ENCODE measurements at places on chromosomes 7 and 10.

- DNase-seq = no peak
Measured at GRCh38 chr7:17434841-17435692, 136.6 kb downstream of the AHR start.

DNA sequence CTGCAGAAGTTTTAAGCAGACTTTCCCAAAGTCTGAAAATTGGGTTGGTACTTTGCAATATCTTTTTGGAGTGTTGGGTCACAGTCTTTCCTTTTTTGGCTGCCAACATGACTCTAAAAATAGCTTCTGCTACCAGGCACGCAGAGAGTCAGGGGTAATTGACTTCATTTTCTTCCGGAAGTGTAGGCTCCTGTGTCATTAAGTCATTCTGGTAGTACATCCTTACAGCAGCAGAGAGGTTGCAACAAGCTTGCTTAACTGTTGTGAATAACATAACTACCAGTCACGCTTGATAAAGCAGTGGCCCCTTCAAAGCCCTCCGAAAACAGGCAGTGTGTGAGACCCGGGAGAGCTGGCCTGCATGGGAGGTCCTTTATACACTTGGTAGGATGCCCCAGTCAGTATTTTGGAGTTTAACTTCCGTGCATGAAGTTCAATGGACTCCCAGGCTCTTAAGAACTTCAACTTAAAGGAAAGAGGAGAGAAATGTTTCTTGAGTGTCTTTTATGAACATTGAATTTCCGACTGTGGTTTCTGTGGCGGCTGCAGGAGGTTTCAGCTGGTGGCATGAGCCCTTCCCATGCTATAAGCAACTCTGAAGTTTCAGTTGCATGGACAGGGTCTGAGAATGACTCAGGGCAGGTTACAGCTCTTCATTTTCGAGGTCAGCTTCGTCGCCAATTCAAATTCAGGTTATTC, 310.7 kb downstream of the GALNT17 start:
- no peak for DNase-seq

GRCh38 chr10:10911471-10911921, 106.2 kb upstream of the CELF2 start:
- DNase-seq = peak; percentile 59

DNA sequence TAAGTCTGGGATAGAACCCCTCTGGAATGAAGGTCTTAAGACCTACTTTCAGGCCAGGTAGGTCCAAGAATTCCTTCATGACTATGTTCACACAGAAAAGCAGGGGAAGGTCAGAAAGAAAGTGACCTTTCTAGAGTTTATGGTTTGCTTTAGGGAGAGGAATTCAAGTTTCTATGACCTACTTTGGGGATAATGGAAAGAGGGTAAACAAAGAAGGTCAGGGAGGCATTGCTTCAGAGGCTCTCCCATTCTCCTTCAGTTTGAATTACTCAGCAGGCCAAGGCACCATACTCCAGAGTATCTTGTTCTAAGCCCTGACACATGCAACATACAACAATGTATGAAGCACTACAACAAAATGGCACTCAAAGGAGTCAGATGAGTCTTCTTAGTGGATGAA, 11.5 kb upstream of the MACC1 start:
- DNase-seq = no peak

GRCh38 chr10:119509909-119510451, 32.5 kb downstream of the RGS10 start:
- no peak for DNase-seq

- peak; percentile 85 for DNase-seq
Measured at GRCh38 chr10:71696628-71697326, 22.8 kb downstream of the C10orf105 start.

GRCh38 chr7:111324228-111324627, 233.3 kb downstream of the LRRN3 start:
- no peak for DNase-seq

DNA sequence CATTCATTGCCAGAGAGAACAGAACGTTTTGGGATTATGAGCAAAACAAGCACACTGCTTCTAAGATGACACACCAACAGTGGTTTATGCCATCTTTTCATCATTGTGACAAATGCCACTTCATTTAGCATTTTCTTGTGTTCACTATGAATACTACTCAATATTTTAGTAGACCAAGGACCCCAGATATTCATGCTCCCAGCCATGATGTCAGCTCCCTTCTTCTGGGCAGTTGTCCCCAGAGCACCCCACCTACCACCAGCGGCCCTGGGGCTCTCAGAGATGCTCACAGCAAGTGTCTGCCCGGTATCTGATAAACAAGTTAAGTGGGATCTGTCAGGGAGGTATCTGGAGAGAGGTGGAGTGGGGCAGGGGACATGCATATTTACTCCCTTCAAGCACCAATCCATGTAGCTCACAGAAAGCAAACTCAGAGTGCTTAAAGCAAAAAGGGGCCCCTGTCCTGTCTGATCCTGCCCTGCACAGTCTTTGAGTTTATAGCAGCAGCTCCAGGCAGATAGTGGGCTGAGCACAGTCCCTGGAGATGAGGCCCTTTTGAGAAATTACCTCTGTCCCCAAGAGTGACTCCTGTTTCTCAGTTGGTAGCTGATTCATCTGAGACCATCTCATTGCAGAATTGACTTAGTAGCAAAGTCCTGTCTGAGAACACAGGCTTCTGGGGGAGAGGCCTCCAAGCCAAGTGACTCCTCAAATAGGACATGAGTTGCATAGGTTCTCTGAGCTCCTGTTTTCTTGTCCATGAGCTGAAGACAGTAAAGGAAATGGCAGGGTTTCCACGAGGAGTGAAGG, 281.8 kb upstream of the KLF6 start:
- no peak for DNase-seq

- DNase-seq = no peak
Measured at GRCh38 chr10:80772596-80772995, 234.9 kb downstream of the SH2D4B start.

DNA sequence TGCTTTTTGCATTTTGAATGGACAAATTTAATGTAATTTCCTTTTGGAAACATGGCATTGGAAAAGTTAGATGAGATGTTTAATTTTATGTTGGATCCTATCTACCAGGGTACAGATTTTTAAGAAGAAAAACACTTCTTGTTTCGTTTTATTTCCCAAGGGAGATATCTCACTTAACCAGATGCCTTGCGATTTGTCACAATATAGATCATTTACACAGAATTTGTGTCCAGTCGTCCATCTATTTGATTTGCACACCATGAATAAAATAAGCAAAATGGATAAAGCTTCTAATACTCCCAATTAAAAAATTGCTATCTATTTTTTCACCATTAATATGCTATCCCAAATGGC, 25.7 kb downstream of the HDAC9 start:
- DNase-seq = no peak

DNA sequence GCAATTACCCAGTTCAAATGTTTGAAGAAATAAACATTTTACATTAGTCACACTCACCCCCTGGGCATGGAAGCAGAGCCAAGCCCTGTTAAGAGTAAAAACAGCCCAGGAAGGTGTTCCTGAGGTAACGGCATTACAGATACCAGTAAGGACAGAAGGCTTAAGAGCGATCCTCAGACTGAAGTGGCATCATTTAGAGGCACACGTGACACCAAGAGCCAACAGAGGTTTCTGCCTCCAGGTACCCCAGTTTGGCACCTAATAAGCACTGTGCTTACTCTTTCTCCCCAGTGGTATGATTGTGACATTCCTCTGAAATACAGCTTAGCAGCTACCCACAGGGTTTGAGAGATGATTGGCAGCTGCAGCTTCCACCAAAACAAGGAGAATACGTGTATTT, 17.2 kb downstream of the MMS19 start:
- no peak for DNase-seq

DNA sequence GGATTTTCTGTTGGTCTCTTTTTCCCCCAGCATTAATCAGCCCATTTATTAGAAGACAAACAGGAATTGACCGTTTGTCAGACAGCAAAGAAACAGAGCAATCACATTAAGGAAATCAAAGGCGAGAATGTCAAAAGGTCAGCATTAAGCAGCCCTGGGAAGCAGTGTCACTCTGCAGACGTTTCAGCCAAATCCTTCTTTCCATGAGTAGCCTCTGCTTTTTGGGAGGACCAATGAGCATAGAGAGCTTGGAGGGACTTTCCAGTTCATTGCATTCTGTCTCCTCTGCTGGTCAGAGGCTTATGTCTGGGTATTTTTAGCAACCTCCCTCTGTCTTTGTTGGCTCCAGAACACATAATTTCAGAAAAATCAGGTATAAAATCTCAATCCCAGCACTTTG, 481.4 kb downstream of the GALNT17 start:
- DNase-seq = no peak

GRCh38 chr7:47887016-47887640, 61.1 kb downstream of the PKD1L1 start:
- no peak for DNase-seq

GRCh38 chr7:31875424-31875823, 188.4 kb downstream of the PPP1R17 start:
- no peak for DNase-seq

- peak; percentile 60 for DNase-seq
Measured at GRCh38 chr10:132836832-132837540, 51.0 kb upstream of the NKX6-2 start.

DNA sequence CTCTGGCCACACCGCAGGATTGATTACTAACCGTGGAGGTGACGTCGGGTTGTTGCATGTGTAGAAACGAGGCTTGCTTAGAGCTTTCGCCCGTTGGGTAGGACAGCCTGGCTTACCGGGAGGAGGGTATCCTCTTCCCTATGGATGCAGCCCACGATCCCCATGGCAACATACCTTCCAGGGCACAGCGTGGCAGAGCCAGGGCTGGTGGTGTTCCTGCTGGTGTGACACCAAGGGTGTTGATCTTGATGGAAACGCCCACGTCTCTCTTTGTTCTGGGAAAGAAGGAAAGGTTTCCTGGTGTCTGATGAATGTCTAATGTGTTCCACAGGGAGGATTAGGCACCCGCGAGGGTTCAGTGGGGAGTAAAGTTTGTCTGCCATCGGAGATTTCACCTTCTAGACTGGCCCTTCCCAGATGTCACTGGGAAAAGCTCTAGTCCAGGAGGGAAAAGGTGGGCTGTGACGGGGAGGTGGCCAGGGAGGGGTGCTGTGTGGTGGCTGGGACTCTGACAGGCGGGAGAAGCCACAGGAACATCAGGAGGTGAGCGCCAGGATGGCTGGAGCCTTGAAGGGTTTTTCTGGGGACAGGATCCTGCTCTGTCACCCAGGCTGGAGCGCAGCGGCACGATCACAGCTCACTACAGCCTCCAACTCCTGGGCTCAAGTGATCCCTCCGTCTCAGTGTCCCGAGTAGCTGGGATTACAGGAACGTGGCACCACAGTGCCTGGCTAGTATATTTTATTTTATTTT, 102.1 kb downstream of the CUX1 start:
- no peak for DNase-seq

- no peak for DNase-seq
Measured at GRCh38 chr7:36198854-36199266, 45.8 kb downstream of the EEPD1 start.

DNA sequence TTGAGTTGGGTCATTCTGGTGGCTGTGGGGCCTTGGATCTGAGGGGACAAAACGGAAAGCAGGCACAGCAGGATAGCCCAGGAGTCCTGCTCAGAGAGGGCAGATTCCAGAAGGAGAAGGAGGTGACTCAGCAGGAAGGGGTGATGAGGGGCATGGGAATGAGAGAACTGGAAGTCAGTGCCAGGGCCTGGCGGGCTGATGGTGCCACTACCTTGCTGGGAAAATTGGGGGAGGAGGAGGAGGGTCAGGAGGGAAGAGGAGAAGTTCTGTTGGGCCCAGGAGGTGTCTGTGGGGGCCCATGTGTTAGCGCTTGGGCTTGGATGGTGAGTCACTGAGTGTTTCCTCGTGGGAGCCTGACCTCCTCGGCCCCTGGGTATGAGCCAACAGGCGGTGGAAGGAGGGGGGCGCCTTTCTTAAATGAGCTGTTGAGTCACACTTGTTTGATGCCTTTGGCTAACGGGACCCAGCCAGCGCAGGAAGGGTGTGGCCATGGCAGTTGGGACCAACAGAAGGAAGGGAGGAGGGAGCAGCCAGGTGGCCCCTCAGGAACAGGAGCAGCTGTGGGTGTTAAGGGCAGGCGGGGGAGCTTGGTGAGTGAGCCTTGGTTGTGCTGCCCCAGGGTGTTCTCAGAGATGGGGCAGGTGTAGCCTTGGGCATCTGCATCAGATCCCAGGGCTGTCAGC, 130.0 kb upstream of the BTBD16 start:
- no peak for DNase-seq

DNA sequence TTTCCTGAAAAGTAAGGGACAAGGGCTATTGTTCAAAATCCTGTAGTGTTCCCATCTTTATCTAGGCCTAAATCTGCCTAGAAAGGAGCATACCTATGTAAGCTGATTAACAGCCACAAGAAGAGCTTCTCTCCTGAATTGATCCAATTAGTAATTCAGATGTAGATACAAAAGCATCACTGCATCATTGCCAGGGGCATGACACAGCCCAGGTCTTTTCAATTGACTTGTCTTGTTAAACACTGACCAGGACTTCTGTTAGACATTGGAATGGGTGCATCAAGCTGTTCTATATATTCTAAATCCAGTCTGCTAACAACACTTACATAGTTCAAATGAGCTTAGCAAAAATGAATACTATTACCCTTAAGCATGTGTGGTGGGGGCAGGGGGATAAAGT, 589.2 kb downstream of the INHBA start:
- no peak for DNase-seq
